ENCODE measurements at places on chromosomes 16 and 17. TPM values are rescaled to one million over a fixed set of nuclear protein-coding genes. Genes with fewer than 3 reads are reported as not detected.

DNA sequence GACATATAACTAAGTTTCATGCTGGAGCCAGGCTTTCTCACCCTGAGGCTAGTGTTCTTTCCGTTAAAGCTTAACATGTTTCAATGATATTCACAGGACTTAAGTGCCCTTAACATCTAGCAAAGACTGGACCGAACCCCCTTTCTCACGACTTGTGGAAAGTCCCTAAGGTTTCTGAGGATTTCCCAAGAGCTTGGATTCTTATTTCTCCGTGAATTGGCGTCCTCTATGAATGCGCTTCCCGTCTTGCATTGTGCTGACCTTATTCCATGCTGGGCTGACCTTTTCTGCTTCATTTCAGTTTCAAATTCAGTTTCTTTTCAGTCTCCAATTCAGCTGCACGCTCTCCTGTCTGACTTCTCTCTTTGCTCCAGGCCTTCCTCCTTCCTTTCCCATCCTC lies 206.4 kb downstream of the HS3ST3A1 start:
- DNase-seq = no peak

- DNase-seq = peak; percentile 44
Observed at GRCh38 chr16:1538804-1539520, 5.5 kb downstream of the TMEM204 start.

- DNase-seq = peak; percentile 25
Observed at GRCh38 chr17:15213381-15214087, 51.6 kb downstream of the PMP22 start.

DNA sequence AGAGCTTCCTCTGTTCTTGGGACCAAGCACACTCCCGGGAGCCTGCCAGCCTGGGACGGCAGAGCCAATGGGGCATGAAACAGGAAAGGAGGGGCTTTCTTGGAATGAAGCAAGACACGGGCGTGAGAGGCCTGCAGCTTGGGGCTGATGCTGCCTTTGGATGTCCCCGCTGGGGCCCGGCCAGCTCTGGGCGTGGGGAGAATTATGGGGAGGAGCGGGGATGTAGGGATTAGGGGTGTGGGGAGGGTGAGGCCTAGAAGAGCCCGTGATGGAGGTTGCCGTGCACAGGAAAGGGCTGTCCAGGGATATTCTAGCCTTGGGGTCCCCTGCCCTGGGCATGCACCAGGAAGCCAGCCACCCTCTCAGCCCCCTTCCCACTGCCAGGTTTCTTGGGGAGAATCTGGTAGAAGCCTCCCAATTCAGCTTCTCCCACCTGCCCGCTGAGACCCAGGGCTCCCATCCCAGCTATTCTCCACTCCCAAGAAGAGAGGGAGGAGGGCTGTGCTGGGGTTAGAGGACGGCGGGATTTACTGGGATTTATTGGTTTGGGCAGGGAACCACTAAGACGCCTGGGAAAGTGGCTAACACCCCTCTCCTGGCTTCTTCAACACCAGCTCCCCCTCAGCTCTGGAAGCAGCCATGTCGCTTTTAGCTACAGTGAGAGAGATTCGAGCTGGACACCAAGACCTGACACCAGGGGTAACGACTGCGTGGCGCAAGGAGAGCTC lies 20.0 kb upstream of the NXPH3 start:
- DNase-seq = no peak

DNA sequence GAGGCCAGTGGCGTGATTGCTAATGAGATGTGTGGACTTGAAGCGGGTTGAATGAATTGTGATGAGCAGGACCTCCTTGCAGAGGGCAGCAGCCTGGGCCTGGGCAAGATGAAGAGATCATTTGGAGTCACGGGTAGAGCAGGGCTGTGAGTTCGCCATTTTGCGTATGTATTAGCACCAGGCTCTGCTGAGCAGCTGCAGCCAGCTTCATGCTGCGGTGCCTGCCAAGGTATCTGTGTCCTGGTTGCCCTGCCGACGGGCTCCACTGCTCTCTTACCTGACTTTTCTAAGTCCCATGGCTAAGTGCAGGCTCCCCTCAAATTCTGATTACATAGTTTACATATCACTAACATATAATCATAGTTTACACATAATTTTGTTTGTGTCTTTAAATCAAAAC lies 295.7 kb downstream of the SNX29 start:
- DNase-seq = no peak

CRK gene
- 166 TPM for total RNA-seq

PAFAH1B1 gene
- total RNA-seq = 129 TPM

TNFRSF17 gene
- total RNA-seq = not detected

NXN gene
- total RNA-seq = 123 TPM

Measured in dermis blood vessel endothelial cell (primary cell).